Right ventricle myocardium superior (tissue), 1 donor: ENCODE measurements at places on chromosomes 1 and 21. TPM values are rescaled to one million over a fixed set of nuclear protein-coding genes. Genes with fewer than 3 reads are reported as not detected.

- DNase-seq: no peak
Measured at GRCh38 chr1:29630756-29631155, 394.4 kb downstream of the PTPRU start.

DNA sequence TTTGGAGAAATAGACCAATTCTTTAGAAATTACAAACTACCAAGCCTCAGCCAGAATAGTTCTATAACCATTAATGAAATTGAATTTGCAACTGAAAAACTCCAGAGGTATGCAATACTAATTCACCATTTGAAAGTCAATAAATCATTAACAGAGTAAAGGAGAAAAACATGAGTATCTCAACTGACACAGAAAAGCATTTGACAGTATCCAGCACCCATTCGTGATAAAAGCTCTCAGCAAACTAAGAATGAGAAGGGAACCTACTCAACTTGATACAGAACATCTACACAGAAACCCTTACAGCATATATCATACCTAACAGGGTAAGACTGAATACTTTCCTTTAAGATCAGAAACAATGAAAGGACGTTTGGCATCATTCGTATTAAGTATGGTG, 54.3 kb downstream of the ST6GALNAC5 start:
- DNase-seq: no peak

DNA sequence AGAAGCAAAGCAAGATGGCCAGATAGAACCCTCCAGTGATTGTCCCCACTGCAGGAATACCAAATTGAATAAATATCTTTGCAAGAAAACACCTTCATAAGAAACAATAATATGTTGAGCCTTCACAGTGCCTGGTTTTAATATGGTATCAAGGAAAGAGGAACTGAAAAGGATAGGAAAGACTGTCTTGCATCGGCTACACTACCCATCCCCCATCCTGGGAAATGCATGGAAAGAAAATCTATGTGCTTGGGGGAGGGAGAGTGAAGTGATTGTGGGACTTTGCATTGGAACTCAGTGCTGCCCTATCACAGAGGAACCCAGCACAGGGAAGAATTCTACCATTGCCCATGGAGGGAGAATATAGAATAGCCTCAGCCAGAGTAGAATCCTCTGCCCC, 28.6 kb upstream of the AK5 start:
- DNase-seq: no peak

- DNase-seq: no peak
Measured at GRCh38 chr1:21687081-21687529, 17.9 kb upstream of the RAP1GAP start.

GRCh38 chr1:183569141-183569540, 21.1 kb downstream of the NCF2 start:
- DNase-seq: no peak

Gene EPHB2
- total RNA-seq: 2.7 TPM
